Myometrial cell (primary cell): ENCODE measurements at places on chromosomes 1 and 21. TPM values are rescaled to one million over a fixed set of nuclear protein-coding genes. Genes with fewer than 3 reads are reported as not detected.

The PRDM2 gene
- 5.2 and 5.3 TPM in 2 replicates for total RNA-seq

The FALEC gene
- 0.86 TPM in 1 of 2 replicates, not detected in the other for total RNA-seq

The MYBPHL gene
- not detected in 2 replicates for total RNA-seq

The DLGAP3 gene
- total RNA-seq: 0.18 TPM in 1 of 2 replicates, not detected in the other

The C1orf216 gene
- total RNA-seq: 9.2 TPM in 2 replicates

The DCLRE1B gene
- total RNA-seq: 2.9 and 3.9 TPM in 2 replicates

The OR2L2 gene
- not detected in 2 replicates for total RNA-seq

The TDRD5 gene
- total RNA-seq: not detected in 2 replicates
